ENCODE measurements at places on chromosomes 6 and 20. TPM values are rescaled to one million over a fixed set of nuclear protein-coding genes. Genes with fewer than 3 reads are reported as not detected.

DNA sequence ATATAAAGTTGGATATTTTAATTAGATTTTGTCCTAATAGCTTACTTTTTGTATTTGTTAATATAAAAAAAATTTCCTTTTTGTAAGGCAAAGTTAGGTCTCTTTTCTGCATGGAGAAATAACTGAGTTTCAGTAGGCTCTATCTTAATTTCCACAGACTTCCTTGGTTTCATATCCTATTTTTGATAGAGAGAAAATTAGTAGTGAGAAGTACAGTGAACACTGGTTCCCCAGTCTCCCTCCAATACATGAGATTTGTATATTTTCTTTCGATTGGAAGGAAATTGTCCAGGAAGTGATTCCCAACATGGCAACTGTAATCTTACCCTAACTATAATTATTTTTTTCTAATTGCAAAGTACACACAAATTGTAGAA, 26.4 kb downstream of the TRIM27 start:
- no peak for DNase-seq

LIN28B gene
- total RNA-seq: 5.6 TPM

- DNase-seq: peak; percentile 1
These were observed 398.6 kb downstream of the KHDRBS2 start for GRCh38 chr6:61887423-61887822.

DNA sequence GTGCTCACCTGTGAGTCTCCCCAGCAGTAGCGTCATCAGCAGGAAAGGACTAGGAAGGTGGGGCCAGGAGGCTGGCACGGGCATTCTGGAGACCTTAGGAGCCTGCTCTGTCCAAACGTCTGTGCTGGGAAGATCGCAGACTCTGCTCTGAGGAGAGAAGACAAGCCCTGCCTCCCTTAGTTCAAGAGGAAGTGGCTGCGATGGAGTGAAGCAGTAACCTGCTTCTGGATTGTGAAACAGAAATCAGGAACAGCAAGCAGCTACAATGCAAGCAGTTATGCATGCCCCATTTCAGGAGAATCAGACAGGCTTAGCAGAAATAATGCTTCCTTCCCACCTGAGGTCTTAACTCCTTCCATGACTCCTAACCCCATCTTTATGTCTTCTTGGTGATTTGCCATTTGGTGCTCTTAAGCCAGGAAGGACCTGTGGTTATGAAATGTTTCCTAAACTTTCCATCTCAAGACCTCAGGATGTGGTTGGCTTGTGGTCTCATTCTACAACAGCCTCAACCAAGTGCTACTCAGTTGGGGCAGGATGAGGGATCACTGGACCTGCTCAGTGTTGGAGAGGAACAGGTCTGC, at the start of gene SIRPB1:
SIRPB1 (minus strand) TSS at position 149 of the 584 bp plus-strand sequence; CDS start at position 84, 65 bp downstream.
- DNase-seq: no peak

- no peak for DNase-seq
These were observed 37.4 kb upstream of the TBXT start for GRCh38 chr6:166204852-166205650.
